Upper lobe of left lung (tissue), 6 donors: ENCODE measurements at places on chromosomes 13 and 19. TPM values are rescaled to one million over a fixed set of nuclear protein-coding genes. Genes with fewer than 3 reads are reported as not detected.

GRCh38 chr13:97249796-97250495 lies 27.8 kb downstream of the MBNL2 start:
- DNase-seq, result no peak

DNA sequence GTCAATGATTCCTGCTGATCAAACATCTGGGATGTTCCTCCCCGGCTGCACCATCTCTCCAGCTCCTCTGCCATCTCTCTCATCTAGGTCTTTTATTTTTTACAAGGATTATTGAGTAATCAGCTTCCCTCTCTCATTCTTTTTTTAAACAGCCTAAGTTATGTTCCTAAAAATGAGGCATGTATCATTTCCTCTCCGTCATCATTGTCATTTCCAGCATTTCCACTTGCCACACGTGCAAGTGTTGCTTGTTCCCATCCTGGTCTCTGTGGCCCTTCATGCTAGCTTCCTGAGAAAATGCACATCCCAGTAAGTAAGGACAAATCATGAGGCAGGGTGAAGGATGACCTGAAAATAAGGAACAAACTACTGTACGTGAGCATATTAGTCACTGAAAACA lies 102.7 kb upstream of the POSTN start:
- DNase-seq, result no peak

DNA sequence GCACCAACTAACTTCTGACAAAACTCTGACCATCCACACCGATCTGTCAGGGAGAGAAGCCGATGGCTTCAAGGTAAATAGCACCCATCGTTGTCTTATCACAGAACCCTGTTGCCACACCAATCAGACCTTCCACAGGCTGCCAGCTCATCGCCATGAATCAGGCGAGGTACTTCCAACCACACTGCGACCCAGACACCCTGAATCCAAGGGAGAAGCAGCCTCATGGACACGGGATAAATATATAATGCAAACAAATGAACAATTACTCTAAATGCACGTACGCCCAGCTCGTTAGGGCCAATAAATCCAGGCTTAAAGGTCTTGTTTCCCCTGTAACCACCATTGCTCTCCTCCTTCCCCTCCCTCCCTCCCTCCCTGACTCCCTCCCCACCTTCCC lies 20.8 kb downstream of the RANBP3 start:
- no peak for DNase-seq

FOXA3 gene
- total RNA-seq, result not detected

ZNF221 gene
- 3.3 TPM for total RNA-seq

DNA sequence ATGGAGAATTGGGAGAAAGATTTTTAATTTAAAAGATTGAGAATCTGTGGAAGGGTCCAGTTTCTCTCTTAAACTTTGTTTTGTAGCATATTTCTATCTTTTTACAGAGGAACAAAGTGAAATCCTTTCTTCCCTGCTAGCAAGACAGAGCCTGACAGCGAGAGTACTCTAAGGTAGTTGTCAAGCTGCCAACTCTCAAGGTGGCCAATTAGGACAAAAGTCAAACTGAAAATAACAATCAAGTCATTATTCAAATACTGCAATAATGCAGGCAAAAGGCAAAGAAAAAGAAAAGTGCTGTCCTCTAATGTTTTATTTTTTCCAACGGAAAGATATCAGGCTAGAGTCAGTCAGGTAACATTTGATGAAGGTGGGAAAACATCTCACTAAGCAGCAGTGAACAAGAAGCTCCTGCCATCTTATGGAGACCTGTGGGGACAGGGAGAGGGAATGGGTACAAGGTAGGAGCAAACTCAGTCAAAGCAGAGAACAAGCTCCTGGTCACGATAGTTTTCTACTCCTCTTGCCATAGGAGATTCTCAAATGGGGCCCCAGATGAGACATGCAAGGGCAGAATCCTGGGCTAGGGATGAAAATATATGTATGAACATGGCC lies 801.9 kb upstream of the SLITRK1 start:
- DNase-seq, result no peak

KIRREL2 gene
- total RNA-seq, result not detected

GRCh38 chr19:32363175-32363574 lies 17.8 kb downstream of the ZNF507 start:
- DNase-seq, result no peak

GRCh38 chr19:990119-990571 lies 6.0 kb downstream of the WDR18 start:
- no peak for DNase-seq

GRCh38 chr19:29884466-29884865 lies 57.6 kb upstream of the URI1 start:
- no peak for DNase-seq

FAM124A gene
- 7.1 TPM for total RNA-seq

PPFIA3 gene
- total RNA-seq, result 11.5 TPM

DNA sequence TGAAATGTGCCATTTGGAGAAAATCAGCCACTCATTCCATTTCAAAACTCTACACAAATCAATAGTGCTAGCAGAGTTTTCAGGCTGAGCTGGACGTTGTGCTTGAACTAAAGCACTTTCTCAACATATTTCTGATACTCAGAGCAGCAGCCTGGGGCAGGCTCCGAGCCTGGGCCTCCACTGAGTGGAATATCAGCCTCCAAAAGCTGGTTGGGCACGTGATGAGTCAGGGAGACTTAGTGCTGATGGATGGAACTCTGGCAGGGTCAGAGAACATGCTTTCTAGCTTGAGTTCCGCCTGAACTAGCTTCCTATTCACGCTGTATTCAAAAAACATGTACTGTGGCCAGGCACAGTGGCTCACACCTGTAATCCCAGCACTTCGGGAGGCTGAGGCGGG lies 85.8 kb upstream of the PCDH8 start:
- DNase-seq, result no peak

ACER1 gene
- not detected for total RNA-seq
